ENCODE measurements at places on chromosomes 4 and X. TPM values are rescaled to one million over a fixed set of nuclear protein-coding genes. Genes with fewer than 3 reads are reported as not detected.

- no peaks in the 10 kb centered on the region for H3K4me1 ChIP-seq
- H3K27me3 ChIP-seq, result no peaks in the 10 kb centered on the region
- no peaks in the 10 kb centered on the region for H3K36me3 ChIP-seq
- H3K4me3 ChIP-seq, result no peak overlapping the region
Observed at GRCh38 chr4:108777388-108777787, 14.5 kb upstream of the ETNPPL start.

- no peaks in the 10 kb centered on the region for H3K27me3 ChIP-seq
- DNase-seq, result no peak
- no peaks in the 10 kb centered on the region for H3K4me1 ChIP-seq
- no peaks in the 10 kb centered on the region for H3K36me3 ChIP-seq
- no peak overlapping the region for H3K4me3 ChIP-seq
Observed at GRCh38 chr4:24967346-24967745, 54.5 kb upstream of the CCDC149 start.

- DNase-seq, result no peak
- H3K4me1 ChIP-seq, result peaks cover 7% of the 10 kb centered on the region
- H3K36me3 ChIP-seq, result no peaks in the 10 kb centered on the region
- H3K27me3 ChIP-seq, result no peaks in the 10 kb centered on the region
- no peak overlapping the region for H3K4me3 ChIP-seq
Observed at GRCh38 chr4:74659576-74660411, 134.5 kb downstream of the BTC start.

- H3K27me3 ChIP-seq, result no peaks in the 10 kb centered on the region
- H3K4me1 ChIP-seq, result peaks cover 7% of the 10 kb centered on the region
- no peak overlapping the region for H3K27ac ChIP-seq
Observed at GRCh38 chrX:7254144-7254543, 106.2 kb upstream of the PUDP start.

GRCh38 chrX:8242431-8243020 lies 71.5 kb upstream of the VCX2 start:
- no peak overlapping the region for H3K4me3 ChIP-seq
- no peak for DNase-seq
- peaks cover 12% of the 10 kb centered on the region for H3K27me3 ChIP-seq
- H3K36me3 ChIP-seq, result no peaks in the 10 kb centered on the region
- H3K27ac ChIP-seq, result no peak overlapping the region
- H3K4me1 ChIP-seq, result no peaks in the 10 kb centered on the region

DNA sequence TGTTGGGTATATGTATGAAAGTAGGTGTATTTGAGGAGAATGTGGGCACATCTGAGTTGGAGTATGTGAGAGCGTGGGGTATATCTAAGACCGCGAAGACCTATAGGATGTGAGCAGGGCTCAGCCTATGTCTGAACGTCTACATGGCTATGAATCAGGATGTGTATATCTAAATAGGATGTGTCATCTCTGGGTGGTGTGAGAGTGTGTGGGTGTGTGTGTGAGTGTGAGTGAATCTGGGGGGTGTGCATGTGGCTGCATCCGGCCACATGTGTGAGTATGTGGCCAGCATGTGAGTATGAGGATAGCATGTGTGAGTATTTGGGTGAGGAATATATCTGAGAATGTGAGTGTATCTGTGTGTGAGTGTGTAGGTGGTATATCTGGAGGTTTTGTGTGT lies 7.7 kb downstream of the GPR173 start:
- no peak overlapping the region for H3K4me3 ChIP-seq
- no peaks in the 10 kb centered on the region for H3K36me3 ChIP-seq
- H3K4me1 ChIP-seq, result no peaks in the 10 kb centered on the region
- H3K27me3 ChIP-seq, result no peaks in the 10 kb centered on the region
- DNase-seq, result no peak

DNA sequence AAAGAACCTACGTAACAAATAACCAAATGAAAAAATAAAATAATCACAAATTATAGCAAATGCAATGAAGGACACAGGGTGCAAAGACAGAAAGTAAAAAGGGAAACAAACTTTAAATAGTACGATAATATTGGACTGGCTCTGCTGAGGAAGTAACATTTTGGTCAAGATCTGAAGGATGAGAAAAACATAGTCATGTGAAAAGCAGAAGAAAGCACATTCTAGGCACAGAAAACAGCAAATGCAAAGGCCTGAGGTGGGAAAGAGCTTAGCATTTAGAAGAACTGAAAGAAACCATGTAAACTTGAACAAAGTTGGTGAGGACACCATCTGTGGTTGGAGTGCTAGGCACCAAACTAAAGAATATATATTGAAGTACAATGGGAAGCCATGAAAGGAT lies 111.2 kb downstream of the PPP3CA start:
- H3K36me3 ChIP-seq, result no peaks in the 10 kb centered on the region
- H3K4me3 ChIP-seq, result no peak overlapping the region
- H3K27me3 ChIP-seq, result no peaks in the 10 kb centered on the region
- no peak overlapping the region for H3K27ac ChIP-seq
- DNase-seq, result no peak
- peaks cover 4% of the 10 kb centered on the region for H3K4me1 ChIP-seq

GRCh38 chrX:33183361-33183760 lies 28.0 kb downstream of the DMD start:
- no peaks in the 10 kb centered on the region for H3K27me3 ChIP-seq
- DNase-seq, result no peak
- peaks cover 13% of the 10 kb centered on the region for H3K36me3 ChIP-seq
- peaks cover 14% of the 10 kb centered on the region for H3K4me1 ChIP-seq

DNA sequence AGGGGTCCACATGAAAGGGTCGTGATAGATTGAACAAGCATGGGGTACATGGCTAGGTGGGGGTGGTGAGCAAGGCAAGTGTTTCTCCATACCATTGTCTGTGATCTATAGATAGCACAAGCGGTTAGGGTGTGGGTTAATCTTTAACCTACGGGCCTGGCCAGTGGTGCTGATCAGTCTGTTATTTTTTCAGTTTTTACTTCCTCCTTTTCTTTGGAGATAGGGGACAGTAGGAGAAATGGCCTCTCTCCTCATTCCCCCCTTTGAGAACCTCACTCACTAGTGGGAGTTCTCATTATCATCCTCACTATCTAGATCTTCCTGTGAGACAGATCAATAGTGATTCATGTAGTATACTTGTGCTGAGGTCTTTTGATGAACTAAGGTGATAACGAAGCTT lies 16.2 kb upstream of the GPKOW start:
- peaks cover 36% of the 10 kb centered on the region for H3K36me3 ChIP-seq
- no peaks in the 10 kb centered on the region for H3K27me3 ChIP-seq
- DNase-seq, result no peak
- no peaks in the 10 kb centered on the region for H3K4me1 ChIP-seq
- no peak overlapping the region for H3K27ac ChIP-seq

DNA sequence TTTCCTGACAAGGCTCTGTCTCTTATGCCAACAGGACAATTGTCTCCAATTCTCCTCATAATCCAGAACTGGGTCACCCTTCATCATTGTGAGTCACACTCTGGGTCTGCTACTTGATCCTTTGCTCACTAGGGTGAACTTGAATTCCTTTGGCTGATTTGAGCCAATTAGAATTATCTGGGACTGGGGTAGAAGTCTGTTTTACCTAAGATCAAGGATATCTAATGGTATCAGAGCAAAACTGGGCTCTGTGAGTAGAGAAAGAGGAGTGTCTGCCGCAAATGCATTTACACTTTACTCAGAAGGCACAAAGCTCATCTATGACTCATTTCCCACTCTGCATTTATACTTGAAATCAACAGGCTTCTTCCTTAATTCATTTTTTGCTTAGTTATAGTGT lies 72.6 kb downstream of the PITX2 start:
- no peak for DNase-seq
- peaks cover 19% of the 10 kb centered on the region for H3K36me3 ChIP-seq
- H3K4me3 ChIP-seq, result no peak overlapping the region

- DNase-seq, result peak; percentile 72
- H3K27ac ChIP-seq, result no peak overlapping the region
- no peaks in the 10 kb centered on the region for H3K4me1 ChIP-seq
- peaks cover 39% of the 10 kb centered on the region for H3K36me3 ChIP-seq
- H3K27me3 ChIP-seq, result no peaks in the 10 kb centered on the region
- no peak overlapping the region for H3K4me3 ChIP-seq
Observed at GRCh38 chr4:6873792-6874461, 35.7 kb upstream of the TBC1D14 start.

GRCh38 chr4:153403726-153404125 lies 59.2 kb downstream of the MND1 start:
- no peak overlapping the region for H3K27ac ChIP-seq
- H3K36me3 ChIP-seq, result peaks cover 15% of the 10 kb centered on the region
- no peak for DNase-seq
- H3K4me1 ChIP-seq, result no peaks in the 10 kb centered on the region

GRCh38 chr4:147360301-147360700 lies 120.6 kb upstream of the EDNRA start:
- peak overlapping the region; percentile 92 for H3K27ac ChIP-seq
- no peak overlapping the region for H3K4me3 ChIP-seq
- H3K27me3 ChIP-seq, result no peaks in the 10 kb centered on the region
- H3K4me1 ChIP-seq, result peaks cover 44% of the 10 kb centered on the region
- H3K36me3 ChIP-seq, result no peaks in the 10 kb centered on the region

GRCh38 chr4:163595580-163595979 lies 101.1 kb downstream of the TMA16 start:
- H3K27ac ChIP-seq, result no peak overlapping the region
- DNase-seq, result no peak

DNA sequence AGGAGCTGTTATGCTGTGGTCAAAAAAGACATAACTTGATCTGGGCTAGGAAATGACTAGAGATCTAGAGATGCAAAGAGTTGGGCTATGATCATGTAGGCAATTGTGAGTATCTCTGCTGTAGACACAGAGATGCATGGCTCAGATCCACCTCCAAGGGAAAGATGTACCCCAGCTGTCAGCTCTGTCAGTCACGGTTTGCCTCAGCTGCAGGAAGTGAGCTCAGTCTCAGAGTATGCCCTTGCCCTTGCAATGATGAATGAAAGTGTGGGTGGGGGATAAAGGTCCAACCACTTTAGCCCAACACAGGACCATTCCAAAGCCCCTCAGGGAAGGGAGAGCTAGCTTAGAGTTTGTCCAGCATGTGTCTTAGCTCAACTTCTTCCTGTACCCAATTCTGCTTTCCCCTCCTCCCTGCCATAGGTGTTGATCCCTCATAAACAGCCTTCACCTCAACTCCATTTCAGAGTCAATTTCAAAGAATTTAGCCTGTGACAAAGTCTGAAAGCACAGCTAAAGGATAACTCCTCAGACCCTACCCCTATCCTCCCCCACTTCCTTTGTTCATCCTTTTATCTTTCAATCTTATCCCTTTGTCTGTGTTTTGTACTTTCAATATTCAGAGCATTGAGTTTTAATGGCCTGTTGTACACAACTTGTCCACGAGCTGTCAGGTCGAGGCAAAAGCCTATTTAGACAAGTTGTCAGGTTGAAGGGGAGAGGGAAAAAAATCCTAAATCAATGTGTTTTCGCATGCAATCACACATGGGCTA lies 90.6 kb downstream of the MID1IP1 start:
- no peaks in the 10 kb centered on the region for H3K4me1 ChIP-seq
- H3K27me3 ChIP-seq, result no peaks in the 10 kb centered on the region
- H3K36me3 ChIP-seq, result no peaks in the 10 kb centered on the region
- no peak for DNase-seq

DNA sequence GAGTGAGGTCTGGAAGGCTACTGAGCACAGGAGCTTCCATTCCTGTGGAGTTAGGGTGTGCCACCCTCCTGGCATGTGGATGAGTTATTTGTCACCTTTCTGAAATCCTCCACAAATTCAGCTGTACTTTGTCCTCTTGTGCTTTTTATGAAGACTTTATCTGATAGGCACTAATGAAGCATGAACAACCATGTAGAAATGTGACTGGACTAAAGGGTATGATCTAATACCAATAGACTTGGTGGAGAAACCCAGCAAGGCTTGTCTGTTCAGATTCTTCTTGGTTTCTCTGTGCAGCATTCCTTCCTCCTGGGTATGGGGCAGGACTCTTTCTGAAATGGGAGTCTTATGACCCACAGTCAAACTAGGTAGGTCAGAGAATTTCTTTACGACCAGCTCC lies 9.6 kb downstream of the NBDY start:
- peak overlapping the region; percentile 52 for H3K27ac ChIP-seq
- H3K4me1 ChIP-seq, result no peaks in the 10 kb centered on the region
- no peaks in the 10 kb centered on the region for H3K27me3 ChIP-seq
- no peak for DNase-seq

DNA sequence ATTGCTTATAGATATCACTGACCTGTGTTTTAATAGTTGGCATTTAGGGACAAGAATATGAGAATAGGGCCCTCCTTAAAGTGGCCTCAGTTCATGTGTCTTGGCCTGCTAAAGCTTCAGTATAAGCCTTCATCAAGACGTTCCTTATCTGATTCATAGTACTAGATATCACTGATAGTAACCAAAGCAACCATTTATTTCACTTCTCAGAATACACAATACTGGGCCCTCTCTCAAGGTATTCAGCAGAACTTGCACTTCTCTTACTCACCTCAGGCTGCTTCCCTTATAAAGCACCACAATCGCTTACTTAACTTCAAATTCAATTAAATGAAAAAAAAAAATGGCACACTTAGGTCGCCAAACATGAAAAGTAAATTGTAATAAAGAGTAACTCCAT lies 259.4 kb upstream of the PCDH7 start:
- H3K27ac ChIP-seq, result no peak overlapping the region
- H3K4me1 ChIP-seq, result no peaks in the 10 kb centered on the region
- no peak for DNase-seq
- H3K4me3 ChIP-seq, result no peak overlapping the region
- H3K36me3 ChIP-seq, result peaks cover 2% of the 10 kb centered on the region

GRCh38 chrX:132738951-132739350 lies 219.5 kb downstream of the HS6ST2 start:
- H3K36me3 ChIP-seq, result no peaks in the 10 kb centered on the region
- peak overlapping the region; percentile 10 for H3K27ac ChIP-seq
- no peaks in the 10 kb centered on the region for H3K27me3 ChIP-seq
- H3K4me3 ChIP-seq, result no peak overlapping the region
- peaks cover 35% of the 10 kb centered on the region for H3K4me1 ChIP-seq
- no peak for DNase-seq

GRCh38 chr4:138672393-138672976 lies 343.1 kb upstream of the NOCT start:
- no peaks in the 10 kb centered on the region for H3K36me3 ChIP-seq
- no peak for DNase-seq
- H3K27me3 ChIP-seq, result peaks cover 4% of the 10 kb centered on the region
- H3K4me1 ChIP-seq, result peaks cover 39% of the 10 kb centered on the region

DNA sequence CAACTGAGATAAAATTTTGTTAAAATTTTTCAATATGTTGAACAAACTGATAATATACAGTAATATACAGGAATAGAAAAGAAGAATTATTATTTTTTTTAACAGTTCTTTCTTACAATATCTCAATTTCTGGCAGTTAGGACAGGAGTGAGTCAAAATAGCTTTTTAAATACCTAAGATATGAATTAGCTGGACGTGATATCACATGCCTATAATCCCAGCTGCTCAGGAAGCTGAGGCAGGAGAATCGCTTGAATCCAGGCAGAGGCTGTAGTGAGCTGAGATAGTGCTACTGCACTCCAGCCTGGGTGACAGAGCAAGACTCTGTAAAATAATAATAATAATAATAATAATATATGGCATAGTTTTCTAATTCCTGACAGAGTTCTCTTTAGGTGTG lies 1039.3 kb downstream of the STPG2 start:
- no peaks in the 10 kb centered on the region for H3K27me3 ChIP-seq
- H3K36me3 ChIP-seq, result no peaks in the 10 kb centered on the region
- no peak overlapping the region for H3K27ac ChIP-seq

Gene MAGEA8
- not detected for total RNA-seq

Gene PCSK1N
- 42.8 TPM for total RNA-seq

Gene ASB9
- total RNA-seq, result 1.3 TPM

Gene DGAT2L6
- total RNA-seq, result not detected

Gene BEX5
- not detected for total RNA-seq

Gene PAGE1
- not detected for total RNA-seq

Gene UGDH
- total RNA-seq, result 76.2 TPM

Gene RNF150
- 40.7 TPM for total RNA-seq

Gene RGN
- 1.2 TPM for total RNA-seq

Gene NEIL3
- total RNA-seq, result 5.9 TPM

Gene GAGE12C
- not detected for total RNA-seq
